Vagina (tissue), 2 donors: ENCODE measurements at places on chromosomes 6 and 20. TPM values are rescaled to one million over a fixed set of nuclear protein-coding genes. Genes with fewer than 3 reads are reported as not detected.

The ZNF165 gene
- 3.7 TPM for total RNA-seq

The POPDC3 gene
- not detected for total RNA-seq

DNA sequence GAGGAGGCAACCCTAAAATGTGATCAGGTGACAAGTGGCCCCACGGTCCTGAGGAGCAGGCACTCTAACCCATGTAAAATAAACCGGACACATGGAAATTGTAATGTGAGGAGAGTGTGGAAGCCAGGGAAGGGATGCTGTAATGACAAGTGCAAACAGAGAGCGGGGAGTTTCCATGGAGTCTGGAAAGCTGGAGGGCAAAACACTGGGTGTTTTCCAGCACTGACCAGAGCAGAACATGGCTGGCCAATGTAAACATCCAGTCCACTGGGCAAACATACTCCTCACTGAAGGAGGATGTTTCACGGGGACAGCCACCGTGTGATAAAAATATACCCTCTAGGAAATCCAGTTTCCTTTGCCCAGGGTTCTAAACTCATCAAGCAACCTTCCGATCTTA is 219.0 kb upstream of the JARID2 start:
- H3K27ac ChIP-seq: no peak overlapping the region
- H3K4me3 ChIP-seq: no peak overlapping the region
- no peaks in the 10 kb centered on the region for H3K27me3 ChIP-seq
- no peaks in the 10 kb centered on the region for H3K4me1 ChIP-seq

The GPLD1 gene
- total RNA-seq: 15.7 TPM

The GLP1R gene
- not detected for total RNA-seq

The SESN1 gene
- 58.9 TPM for total RNA-seq

DNA sequence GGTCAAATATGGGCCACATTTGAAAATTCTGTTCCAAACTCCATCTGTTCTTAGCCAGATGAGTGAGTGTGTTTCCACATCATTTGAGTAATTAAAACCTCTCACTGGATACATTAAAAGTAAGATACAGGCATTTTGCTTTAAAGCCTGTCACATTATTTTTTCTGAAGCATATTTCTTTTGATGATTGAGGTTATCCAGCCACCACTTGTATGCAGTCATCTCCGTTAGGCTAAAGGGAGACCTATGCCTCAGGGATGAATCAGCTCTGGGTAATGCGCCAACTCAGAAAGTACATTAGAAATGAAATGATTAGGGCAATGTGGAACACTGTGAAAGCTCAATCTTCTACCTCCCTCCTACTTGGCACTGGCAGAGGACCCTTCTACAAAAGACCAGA is 90.7 kb downstream of the SNAP25 start:
- no peak overlapping the region for H3K27ac ChIP-seq
- no peaks in the 10 kb centered on the region for H3K36me3 ChIP-seq
- DNase-seq: no peak
- H3K27me3 ChIP-seq: no peaks in the 10 kb centered on the region
- no peaks in the 10 kb centered on the region for H3K4me1 ChIP-seq

The PSMB9 gene
- 19.6 TPM for total RNA-seq

The ZNF391 gene
- 14.2 TPM for total RNA-seq

DNA sequence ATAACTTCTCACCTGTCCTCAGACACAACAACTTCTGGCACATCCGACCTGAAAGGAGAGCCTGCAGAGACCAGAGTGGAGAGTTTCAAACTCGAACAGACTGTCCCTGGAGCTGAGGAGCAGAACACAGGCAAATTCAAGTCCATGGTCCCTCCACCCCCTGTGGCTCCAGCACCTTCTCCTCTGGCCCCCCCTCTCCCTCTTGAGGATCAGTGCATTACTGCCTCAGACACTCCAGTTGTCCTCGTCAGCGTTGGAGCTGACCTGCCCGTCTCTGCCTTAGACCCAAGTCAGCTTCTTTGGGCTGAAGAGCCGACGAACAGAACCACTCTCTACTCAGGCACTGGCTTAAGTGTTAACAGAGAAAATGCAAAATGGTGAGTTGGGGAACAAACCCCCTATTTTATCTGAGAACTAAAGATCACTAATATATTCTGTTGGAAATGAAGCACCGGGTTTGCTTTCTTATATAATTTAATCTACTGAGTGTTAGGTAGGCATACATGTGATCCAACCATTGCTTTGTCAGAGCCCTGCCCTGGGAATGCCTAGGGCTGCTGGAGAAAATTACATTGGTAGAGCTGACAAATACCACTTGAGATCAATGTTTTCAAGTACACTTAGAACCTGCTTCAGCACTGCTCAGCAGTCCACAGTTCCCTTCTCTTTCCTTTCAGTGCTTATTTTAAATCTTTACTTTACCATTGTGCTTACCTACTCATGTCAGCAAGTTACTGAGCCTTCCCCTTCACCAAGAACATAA is 77.5 kb upstream of the LTV1 start:
- H3K27me3 ChIP-seq: no peaks in the 10 kb centered on the region
- no peak overlapping the region for H3K27ac ChIP-seq
- DNase-seq: no peak
- H3K36me3 ChIP-seq: no peaks in the 10 kb centered on the region
- H3K4me1 ChIP-seq: no peaks in the 10 kb centered on the region

The LRRN4 gene
- total RNA-seq: not detected
